ENCODE measurements at places on chromosomes 6 and 20.

DNA sequence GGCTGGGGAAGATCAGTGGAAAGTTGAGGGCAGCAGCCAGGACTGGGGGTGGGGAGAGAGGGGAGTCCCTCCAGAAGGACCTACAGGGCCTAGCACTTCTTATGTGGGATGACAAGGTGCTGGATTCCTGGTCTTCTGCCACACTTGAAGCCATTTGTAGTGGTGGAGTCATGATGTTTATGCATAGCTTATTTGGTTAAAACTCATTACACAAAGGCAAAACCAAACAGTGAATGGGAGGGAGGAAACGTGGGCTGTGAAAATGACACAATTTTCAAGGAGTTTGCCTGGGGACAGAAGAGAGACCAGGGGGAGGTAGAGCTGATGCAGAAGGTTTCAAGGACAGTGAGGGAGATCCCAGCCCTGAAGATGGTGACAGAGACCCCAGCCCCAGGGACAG is 50.8 kb downstream of the DACT2 start:
- peaks cover 4% of the 10 kb centered on the region for H3K27me3 ChIP-seq
- H3K27ac ChIP-seq: no peak overlapping the region
- no peak overlapping the region for H3K4me3 ChIP-seq
- no peak for DNase-seq
- H3K36me3 ChIP-seq: no peaks in the 10 kb centered on the region

GRCh38 chr6:132190097-132190814 is 211.0 kb downstream of the MOXD1 start:
- no peak overlapping the region for H3K4me3 ChIP-seq
- no peaks in the 10 kb centered on the region for H3K4me1 ChIP-seq
- no peaks in the 10 kb centered on the region for H3K27me3 ChIP-seq
- no peaks in the 10 kb centered on the region for H3K36me3 ChIP-seq

- H3K27ac ChIP-seq: no peak overlapping the region
- H3K4me1 ChIP-seq: no peaks in the 10 kb centered on the region
- no peak overlapping the region for H3K4me3 ChIP-seq
- H3K36me3 ChIP-seq: no peaks in the 10 kb centered on the region
- H3K27me3 ChIP-seq: peaks cover 4% of the 10 kb centered on the region
- no peak for DNase-seq
Observed at GRCh38 chr6:5059036-5059896, 25.9 kb upstream of the PPP1R3G start.

GRCh38 chr6:143486752-143487151 is 24.8 kb downstream of the FUCA2 start:
- no peaks in the 10 kb centered on the region for H3K4me1 ChIP-seq
- H3K36me3 ChIP-seq: no peaks in the 10 kb centered on the region
- no peaks in the 10 kb centered on the region for H3K27me3 ChIP-seq

GRCh38 chr6:15843764-15844163 is 180.9 kb upstream of the DTNBP1 start:
- H3K4me1 ChIP-seq: peaks cover 7% of the 10 kb centered on the region
- no peak for DNase-seq
- H3K36me3 ChIP-seq: no peaks in the 10 kb centered on the region
- no peak overlapping the region for H3K27ac ChIP-seq
- H3K4me3 ChIP-seq: no peak overlapping the region

DNA sequence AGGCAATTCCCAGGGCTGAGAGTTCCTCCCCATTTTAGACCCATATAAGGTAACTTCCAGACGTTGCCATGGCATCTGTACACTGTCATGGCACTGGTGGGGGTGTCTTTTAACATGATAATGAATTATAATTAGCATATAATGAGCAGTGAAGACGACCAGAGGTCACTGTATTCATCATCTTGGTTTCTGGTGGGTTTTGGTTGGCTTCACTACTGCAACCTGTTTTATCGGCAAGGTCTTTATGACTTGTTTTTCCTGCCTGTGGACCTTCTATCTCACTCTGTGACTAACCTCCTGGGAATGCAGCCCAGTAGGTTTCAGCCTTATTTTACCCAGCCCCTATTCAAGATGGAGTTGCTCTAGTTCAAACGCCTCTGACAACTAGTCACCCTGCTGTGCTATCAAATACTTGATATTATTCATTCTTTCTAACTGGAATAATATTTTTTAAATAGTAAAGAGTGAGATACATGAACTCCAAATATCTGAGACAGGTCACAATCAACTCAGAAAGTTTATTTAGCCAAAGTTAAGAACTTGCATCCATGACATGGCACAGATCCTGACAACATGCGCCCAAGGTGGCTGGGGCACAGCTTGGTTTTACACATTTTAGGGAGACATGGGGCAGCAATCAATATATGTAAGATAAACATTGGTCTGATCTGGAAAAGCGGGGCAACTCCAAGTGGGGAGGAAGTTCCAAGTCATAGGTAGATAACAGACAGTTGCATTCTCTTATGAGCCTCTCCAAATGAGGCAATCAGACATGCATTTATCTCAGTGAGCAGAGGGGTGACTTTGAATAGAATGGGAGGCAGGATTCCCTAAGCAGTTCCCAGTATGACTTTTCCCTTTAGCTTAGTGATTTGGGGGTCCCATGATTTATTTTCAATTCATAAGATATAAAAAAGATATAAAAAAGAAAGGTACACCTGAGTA is 1.2 kb upstream of the UFL1 start:
- no peak overlapping the region for H3K27ac ChIP-seq
- H3K36me3 ChIP-seq: no peaks in the 10 kb centered on the region
- peaks cover 8% of the 10 kb centered on the region for H3K27me3 ChIP-seq
- peaks cover 17% of the 10 kb centered on the region for H3K4me1 ChIP-seq
- H3K4me3 ChIP-seq: peak overlapping the region; percentile 98

GRCh38 chr20:61067221-61067620 is 184.8 kb upstream of the CDH4 start:
- H3K27ac ChIP-seq: no peak overlapping the region
- DNase-seq: no peak
- H3K27me3 ChIP-seq: peaks cover 2% of the 10 kb centered on the region
- peaks cover 1% of the 10 kb centered on the region for H3K4me1 ChIP-seq

GRCh38 chr6:56486681-56487080 is 156.0 kb downstream of the DST start:
- H3K36me3 ChIP-seq: peaks cover 6% of the 10 kb centered on the region
- peak overlapping the region; percentile 44 for H3K27ac ChIP-seq
- peaks cover 2% of the 10 kb centered on the region for H3K4me1 ChIP-seq
- no peak for DNase-seq

- no peak overlapping the region for H3K4me3 ChIP-seq
- H3K27me3 ChIP-seq: no peaks in the 10 kb centered on the region
- no peak for DNase-seq
- H3K36me3 ChIP-seq: no peaks in the 10 kb centered on the region
- peaks cover 6% of the 10 kb centered on the region for H3K4me1 ChIP-seq
- H3K27ac ChIP-seq: no peak overlapping the region
Observed at GRCh38 chr6:144327081-144327480, 41.9 kb downstream of the UTRN start.

- H3K36me3 ChIP-seq: no peaks in the 10 kb centered on the region
- no peaks in the 10 kb centered on the region for H3K27me3 ChIP-seq
- DNase-seq: no peak
- H3K4me3 ChIP-seq: no peak overlapping the region
Observed at GRCh38 chr6:43105538-43106222, 29.6 kb downstream of the PTK7 start.

GRCh38 chr6:16805243-16805950 is 44.1 kb upstream of the ATXN1 start:
- H3K27me3 ChIP-seq: no peaks in the 10 kb centered on the region
- no peak overlapping the region for H3K27ac ChIP-seq
- H3K4me1 ChIP-seq: peaks cover 25% of the 10 kb centered on the region

GRCh38 chr6:29723262-29723665 is at the start of gene HLA-F:
TSS of gene HLA-F (plus strand) at chr6:29723434. CDS start at chr6:29723464, 30 bp downstream.
- peak; percentile 48 for DNase-seq
- H3K36me3 ChIP-seq: no peaks in the 10 kb centered on the region
- peaks cover 22% of the 10 kb centered on the region for H3K27me3 ChIP-seq
- H3K4me1 ChIP-seq: no peaks in the 10 kb centered on the region

DNA sequence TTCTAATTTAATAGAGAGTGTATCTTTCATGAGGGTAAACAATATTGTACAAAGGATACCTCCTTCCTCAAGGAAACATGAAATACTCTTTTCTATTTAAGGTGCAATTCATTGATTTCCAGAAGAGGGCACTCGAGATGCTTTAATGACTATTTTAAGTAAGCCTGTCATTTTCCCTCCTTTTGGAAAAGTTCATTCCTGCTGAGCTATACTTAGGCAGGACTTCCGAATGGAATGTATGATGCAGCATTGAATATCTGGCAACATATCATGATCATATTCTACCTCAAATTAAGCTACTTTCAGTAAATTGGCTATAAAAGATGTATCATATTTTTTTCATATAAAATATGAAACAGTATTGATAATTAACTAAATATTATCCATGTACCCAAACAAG is 5.0 kb downstream of the DST start:
- no peak for DNase-seq
- H3K36me3 ChIP-seq: no peaks in the 10 kb centered on the region
- no peaks in the 10 kb centered on the region for H3K4me1 ChIP-seq
- H3K4me3 ChIP-seq: no peak overlapping the region
- H3K27ac ChIP-seq: no peak overlapping the region

- no peak for DNase-seq
- H3K36me3 ChIP-seq: peaks cover 4% of the 10 kb centered on the region
- H3K4me1 ChIP-seq: peaks cover 4% of the 10 kb centered on the region
- peaks cover 5% of the 10 kb centered on the region for H3K27me3 ChIP-seq
Observed at GRCh38 chr20:36504295-36504694, 37.0 kb upstream of the MYL9 start.

DNA sequence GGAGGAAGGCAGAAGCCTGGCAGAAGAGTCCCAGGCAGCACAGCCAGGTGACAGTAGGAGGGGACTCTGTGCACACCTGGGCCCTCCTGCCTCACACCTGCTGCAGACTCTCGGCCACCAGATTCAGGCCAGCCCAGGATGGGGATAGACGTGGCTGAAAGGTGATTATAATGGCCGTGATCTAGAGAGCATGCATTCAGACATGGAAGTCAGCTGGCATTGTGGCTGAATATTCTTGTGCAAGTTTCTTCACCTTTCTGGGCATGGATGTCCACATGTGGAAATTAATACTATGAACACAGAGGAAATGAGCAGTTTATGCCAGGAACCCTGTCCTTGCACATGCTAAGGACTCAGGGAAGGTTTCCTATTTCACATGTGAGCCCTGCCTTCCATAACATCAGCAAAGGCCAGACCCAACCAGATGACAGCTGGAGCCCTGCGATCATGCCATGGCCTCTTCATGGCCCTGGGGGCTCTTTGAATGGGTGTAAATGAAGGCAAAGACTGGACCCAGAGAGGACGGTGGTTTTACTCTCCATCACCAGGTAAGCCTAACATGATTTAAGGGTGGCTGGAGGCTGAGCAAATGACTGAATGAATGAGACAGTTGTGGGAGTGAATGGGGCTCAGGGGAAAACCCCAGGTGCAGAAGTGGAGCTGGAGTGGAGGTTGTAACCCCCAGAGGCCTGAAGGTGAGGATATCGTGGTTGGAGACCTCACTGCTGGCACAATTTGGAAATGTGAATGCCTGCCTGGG is 2.7 kb upstream of the RAET1L start:
- peaks cover 3% of the 10 kb centered on the region for H3K4me1 ChIP-seq
- peaks cover 12% of the 10 kb centered on the region for H3K27me3 ChIP-seq
- H3K36me3 ChIP-seq: no peaks in the 10 kb centered on the region
- H3K4me3 ChIP-seq: no peak overlapping the region
- no peak for DNase-seq

GRCh38 chr20:4763723-4764510 is 42.2 kb downstream of the PRND start:
- no peak for DNase-seq
- H3K27ac ChIP-seq: no peak overlapping the region
- peaks cover 4% of the 10 kb centered on the region for H3K4me1 ChIP-seq
- peaks cover 3% of the 10 kb centered on the region for H3K27me3 ChIP-seq
- no peaks in the 10 kb centered on the region for H3K36me3 ChIP-seq

DNA sequence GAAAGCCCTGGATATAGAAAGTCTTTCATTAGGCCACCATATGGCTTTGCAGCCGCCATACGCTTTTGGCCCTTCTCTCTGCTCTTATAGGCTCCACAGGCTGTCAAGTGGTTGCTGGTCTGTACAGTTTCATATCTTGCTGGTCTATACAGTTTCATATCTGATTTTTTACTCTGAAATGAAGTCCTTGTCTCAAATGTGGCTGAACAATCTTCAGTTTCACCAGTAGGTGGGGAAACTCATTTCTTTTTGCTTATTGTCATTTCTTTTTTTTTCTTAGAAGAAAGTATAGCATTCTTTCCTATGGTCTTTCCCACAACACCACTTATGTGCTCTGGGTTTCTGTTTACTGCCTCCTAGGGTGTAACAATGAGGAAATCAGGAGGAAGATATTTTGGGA is 771.4 kb upstream of the MMS22L start:
- H3K4me1 ChIP-seq: peaks cover 12% of the 10 kb centered on the region
- H3K27me3 ChIP-seq: no peaks in the 10 kb centered on the region
- H3K4me3 ChIP-seq: no peak overlapping the region
- H3K36me3 ChIP-seq: no peaks in the 10 kb centered on the region
- DNase-seq: no peak
- H3K27ac ChIP-seq: no peak overlapping the region

DNA sequence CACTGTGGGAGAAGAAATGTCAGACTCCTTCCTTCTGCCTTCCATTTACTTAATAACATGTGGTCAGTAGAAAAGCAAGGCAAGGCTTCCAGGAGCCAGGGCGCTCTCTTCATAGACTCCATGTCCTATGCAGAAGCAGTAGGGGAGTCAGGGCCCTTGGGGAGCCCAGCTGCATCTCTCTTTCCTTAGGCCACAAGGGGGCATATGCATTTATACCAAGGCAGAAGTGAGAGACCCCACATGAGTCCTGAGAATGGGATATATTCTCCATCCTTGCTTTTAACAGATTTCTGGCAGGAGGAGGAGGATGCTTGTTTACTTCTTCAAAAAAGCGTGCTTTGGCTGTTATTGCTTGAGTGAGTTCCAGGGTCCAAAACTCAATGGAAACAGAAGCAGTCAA is 198.5 kb downstream of the HIVEP2 start:
- no peak overlapping the region for H3K4me3 ChIP-seq
- no peaks in the 10 kb centered on the region for H3K36me3 ChIP-seq
- no peaks in the 10 kb centered on the region for H3K4me1 ChIP-seq
- no peak overlapping the region for H3K27ac ChIP-seq

DNA sequence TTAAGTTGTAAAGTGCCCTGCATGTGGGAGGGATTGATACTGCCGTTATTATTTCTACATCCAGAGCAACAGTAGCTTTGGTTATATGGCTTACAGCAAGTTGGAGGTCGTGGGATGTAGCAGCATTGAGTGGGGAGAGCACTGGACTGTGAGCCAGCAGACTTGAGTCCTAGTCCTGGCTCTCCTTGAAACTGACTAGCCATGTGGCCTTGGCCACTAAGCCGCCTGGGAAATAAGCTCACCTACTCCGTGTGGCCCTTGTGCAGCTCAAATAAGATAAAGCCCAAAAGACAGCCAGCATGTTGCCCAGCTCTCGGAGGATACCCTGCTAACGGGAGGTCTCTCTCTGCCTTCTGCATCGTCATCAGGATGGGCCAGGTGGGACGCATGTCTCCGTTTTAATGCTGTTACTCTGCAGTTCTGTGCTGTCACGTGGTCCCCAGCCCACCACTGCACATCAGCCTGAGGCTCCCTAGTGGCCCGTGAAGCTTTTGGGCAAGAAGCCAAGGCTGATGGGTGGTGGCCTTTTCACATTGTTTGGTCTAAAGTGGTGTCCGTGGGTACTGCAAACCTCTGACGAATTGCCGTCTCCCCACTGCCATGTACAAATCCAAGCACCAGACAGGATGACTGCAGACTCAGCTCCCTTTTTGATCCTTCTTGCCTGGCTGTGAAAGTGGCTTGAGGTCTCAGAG is 7.9 kb downstream of the EPB41L1 start:
- no peaks in the 10 kb centered on the region for H3K27me3 ChIP-seq
- no peaks in the 10 kb centered on the region for H3K36me3 ChIP-seq
- no peak for DNase-seq

GRCh38 chr20:22455259-22455658 is 129.1 kb downstream of the FOXA2 start:
- no peak overlapping the region for H3K27ac ChIP-seq
- H3K4me1 ChIP-seq: no peaks in the 10 kb centered on the region
- no peak for DNase-seq
- H3K4me3 ChIP-seq: no peak overlapping the region

Measured in glutamatergic neuron (in vitro differentiated cells).